ENCODE measurements at places on chromosomes 6 and 20. TPM values are rescaled to one million over a fixed set of nuclear protein-coding genes. Genes with fewer than 3 reads are reported as not detected.

DNA sequence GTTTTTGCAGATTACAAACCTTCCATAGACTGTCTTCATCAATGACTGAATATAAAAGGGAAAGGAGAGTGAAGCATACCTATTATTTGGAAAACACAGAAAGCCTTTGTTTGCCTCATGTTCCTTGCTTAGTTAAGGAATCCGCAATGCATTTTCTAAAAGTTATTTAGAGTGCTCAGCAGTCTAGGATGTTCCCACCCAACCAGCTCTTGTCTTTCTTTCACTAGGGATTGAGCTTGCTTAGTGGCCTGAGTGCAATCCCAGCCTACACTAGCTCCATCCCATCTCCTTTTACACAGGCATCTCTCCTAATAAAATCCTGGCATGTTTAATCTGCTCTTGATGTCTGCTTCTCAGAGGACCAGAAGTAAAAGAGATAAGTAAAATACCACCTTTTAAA, 850.5 kb upstream of the GJE1 start:
- no peak overlapping the region for H3K4me3 ChIP-seq
- H3K27ac ChIP-seq = no peak overlapping the region
- no peak for DNase-seq
- H3K4me1 ChIP-seq = no peaks in the 10 kb centered on the region

- no peak overlapping the region for H3K4me3 ChIP-seq
- H3K4me1 ChIP-seq = peaks cover 5% of the 10 kb centered on the region
- H3K27me3 ChIP-seq = no peaks in the 10 kb centered on the region
Measured at GRCh38 chr6:79672631-79673111, 41.5 kb downstream of the SH3BGRL2 start.

DNA sequence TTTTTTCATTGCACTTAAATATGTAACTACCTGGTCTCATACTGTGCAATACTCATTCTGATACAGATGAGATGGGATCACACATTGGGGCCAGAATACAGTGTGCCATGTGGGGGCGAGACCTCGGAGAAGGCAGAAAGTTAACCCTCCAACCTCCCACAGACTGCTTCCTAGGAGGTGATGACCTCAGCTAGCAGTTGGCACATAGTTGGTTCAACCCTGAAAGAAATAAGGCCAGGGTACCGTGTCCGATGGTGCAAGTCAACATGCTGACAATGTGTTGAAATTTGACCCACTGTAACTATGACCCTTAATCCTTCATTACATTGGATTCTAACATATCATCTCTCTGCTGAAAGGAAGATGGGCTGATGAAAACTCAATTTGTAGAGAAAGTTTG, 61.9 kb downstream of the GJA10 start:
- no peak overlapping the region for H3K27ac ChIP-seq
- no peak overlapping the region for H3K4me3 ChIP-seq
- H3K27me3 ChIP-seq = no peaks in the 10 kb centered on the region
- DNase-seq = no peak
- H3K4me1 ChIP-seq = peaks cover 5% of the 10 kb centered on the region
- no peaks in the 10 kb centered on the region for H3K36me3 ChIP-seq

CRISP3 gene
- total RNA-seq = not detected

DNA sequence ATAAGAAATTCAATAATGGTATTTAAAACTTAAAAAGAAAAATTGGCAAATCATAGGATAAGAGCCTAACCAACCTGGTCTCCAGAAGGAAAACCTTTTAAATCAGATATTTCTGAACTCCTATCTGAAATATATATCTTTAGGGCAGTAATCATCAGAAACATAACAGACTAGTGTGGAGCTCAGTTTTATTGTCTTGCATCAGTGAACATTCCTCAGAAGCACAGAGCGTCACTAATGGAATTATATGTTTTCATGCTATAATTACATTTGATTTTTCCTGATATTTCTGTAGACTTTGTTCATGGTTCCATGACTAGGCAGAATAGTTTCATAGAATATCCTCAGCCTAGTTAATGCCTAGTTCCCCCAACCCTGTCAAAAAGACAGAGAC, 262.2 kb downstream of the EYA4 start:
- no peak overlapping the region for H3K4me3 ChIP-seq
- H3K27me3 ChIP-seq = peaks cover 11% of the 10 kb centered on the region
- peak; percentile 27 for DNase-seq
- H3K27ac ChIP-seq = peak overlapping the region; percentile 92

DNA sequence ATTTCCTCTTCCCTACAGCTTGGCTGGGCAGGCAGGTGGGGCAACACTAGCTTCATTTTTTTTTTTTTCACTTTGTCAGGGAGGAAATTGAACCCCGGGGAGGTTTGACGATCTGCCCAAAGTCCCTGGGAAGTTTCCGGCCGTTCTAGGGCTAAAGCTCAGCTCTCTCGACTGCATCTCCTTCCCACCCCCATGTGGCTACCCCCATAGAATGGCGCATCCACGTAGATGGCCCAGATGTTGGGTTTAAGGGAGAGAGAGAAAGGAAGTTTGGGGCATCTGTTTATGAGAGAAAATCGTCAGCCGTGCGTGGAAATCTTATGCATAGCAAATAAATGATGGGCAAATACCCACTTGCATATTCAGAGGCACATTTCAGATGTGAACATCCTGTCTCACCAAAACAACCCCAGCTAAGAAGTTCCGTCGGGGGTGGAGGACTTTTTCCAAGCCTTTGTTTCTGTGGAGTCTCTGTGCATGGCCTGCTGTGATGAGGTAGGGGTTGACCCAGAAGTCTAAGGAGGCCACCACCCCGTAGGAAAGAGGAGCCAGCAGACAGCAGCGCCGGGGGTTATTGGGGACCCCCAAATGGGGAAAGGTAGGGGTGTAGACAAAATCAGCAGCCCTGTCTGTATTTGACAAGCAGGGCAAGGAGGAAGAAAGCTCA, 40.5 kb upstream of the ZNF831 start:
- peaks cover 7% of the 10 kb centered on the region for H3K27me3 ChIP-seq
- H3K4me3 ChIP-seq = no peak overlapping the region
- no peak overlapping the region for H3K27ac ChIP-seq
- no peak for DNase-seq

DNA sequence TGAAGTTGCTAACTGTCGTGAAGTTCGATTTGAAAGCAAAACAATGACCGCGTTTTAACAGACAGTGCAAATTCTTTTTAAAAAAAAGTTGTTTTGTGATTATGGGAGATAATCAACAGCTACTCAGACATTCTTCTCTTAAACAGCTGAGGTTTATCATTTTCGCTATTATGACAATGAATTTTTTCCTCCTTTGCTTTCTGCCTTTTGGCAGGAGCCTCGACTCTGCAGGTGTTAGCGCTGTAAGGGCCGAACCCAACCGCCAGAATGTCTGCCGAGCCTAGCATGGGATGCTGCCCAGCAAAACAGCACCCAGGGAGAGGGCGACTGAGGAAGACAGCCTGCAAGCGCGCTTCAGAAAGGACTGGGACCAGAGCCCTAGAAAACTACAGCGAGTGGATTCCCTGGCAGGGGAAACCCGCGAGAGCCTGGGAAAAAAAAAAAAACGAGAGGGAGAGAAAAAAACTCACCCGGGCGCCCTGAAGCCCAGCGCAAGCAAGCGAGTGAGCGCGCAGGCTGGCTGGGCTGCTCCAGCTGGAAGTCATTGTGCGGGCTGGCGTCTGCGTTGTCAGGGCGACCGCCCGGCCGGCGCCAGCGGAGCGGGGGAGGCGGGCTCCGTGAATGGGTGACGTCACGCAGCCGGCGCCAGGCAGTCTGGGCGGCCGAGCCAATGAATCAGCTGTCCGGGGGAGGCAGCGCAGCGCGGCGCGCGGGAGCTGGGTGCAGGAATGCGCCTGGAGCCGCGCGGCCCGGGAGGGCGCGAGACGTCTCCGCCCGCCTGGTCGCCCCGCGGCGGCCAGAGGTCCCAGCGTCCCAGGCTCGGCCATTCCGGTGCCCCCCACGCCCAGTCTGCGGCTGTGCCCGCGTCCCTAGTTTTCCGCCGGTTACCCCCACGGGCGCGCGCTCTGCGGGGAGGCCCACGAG, 32.7 kb upstream of the ID4 start:
- peak overlapping the region; percentile 99 for H3K27ac ChIP-seq
- H3K36me3 ChIP-seq = no peaks in the 10 kb centered on the region
- H3K4me1 ChIP-seq = peaks cover 20% of the 10 kb centered on the region
- H3K27me3 ChIP-seq = no peaks in the 10 kb centered on the region

GRCh38 chr6:63565058-63565726, 7.1 kb upstream of the LOC128125822 start:
- H3K4me1 ChIP-seq = peaks cover 4% of the 10 kb centered on the region
- no peaks in the 10 kb centered on the region for H3K36me3 ChIP-seq
- DNase-seq = no peak
- no peak overlapping the region for H3K27ac ChIP-seq
- no peaks in the 10 kb centered on the region for H3K27me3 ChIP-seq
- H3K4me3 ChIP-seq = no peak overlapping the region

DNA sequence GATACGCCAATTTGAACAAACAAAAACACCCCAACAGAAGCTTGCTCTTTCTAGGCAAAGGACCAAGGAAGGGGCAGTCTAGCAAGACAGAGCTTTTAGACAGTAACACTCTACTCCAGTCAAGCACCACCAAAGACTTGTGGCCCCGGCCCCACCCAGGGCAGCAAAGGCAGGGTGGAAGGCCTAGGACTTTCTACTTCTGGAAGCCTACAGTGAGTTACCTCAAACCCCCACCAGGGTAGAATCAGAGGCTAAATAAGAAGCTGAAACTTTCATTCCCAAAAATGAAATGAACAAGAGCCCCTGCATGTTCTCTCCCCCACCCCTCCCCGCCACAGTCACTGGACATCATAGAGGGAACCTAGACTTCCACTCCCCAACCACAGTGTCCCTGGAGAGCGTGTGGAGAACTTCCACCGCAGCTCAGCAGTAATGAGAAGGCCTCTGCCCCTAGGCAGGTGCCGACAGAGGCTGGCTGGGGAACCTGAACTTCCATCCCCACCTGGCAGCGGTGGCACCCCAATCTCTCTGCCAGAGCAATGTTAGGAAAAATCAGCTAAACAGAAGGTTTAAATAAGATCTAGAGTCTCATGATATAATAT, 40.0 kb downstream of the KATNA1 start:
- no peak overlapping the region for H3K27ac ChIP-seq
- no peak for DNase-seq
- no peak overlapping the region for H3K4me3 ChIP-seq
- H3K27me3 ChIP-seq = no peaks in the 10 kb centered on the region
- no peaks in the 10 kb centered on the region for H3K36me3 ChIP-seq

DNA sequence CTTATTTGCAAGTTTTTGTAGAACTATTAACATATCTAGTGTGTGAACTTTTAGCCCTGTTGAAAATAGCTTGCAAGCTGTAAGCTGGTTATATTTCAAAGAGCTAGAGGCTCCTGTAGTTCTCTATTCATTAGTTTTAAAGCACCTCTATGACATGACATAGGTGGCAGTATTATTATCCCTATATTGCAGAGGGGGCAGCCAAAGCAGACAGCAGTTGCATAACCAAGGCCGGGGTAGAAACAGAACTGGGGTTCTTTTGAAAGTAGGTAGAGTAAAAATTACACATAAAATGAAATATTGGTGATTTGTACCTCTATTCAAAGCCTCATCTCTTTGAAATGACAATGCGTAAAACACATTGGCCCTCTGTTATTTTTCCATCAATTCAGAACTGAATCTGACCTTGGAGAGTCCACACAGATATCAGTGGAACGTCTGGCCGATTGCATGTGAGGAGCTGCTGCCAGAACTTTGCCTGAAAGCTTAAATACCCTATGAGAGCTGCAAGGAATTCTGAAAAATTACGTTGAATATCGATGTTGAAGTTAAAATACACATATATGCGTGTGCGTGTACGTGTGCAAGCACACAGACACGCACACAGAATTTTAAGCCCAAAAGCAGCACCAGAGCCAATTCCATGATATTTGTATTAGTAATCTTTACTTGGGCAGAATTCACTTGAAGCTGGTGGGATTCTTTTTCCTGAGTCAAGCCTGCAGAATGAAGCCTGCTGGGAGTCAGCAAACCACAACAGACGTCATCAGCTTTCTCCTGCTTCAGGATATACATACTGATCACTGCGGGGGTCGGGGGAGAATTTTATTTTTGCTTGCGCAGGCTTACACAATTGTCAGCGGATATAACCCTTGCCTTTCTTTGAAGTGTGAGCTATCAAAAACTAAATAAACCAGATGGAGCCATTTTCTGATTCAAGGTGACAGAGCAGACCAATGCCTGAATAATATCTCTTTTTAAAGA, 163.2 kb downstream of the PDE7B start:
- H3K27ac ChIP-seq = peak overlapping the region; percentile 100
- peak; percentile 79 for DNase-seq
- no peak overlapping the region for H3K4me3 ChIP-seq
- peaks cover 61% of the 10 kb centered on the region for H3K4me1 ChIP-seq

GRCh38 chr6:116682334-116682712, 1.3 kb downstream of the KPNA5 start:
- no peak overlapping the region for H3K27ac ChIP-seq
- DNase-seq = peak; percentile 55
- no peak overlapping the region for H3K4me3 ChIP-seq
- peaks cover 5% of the 10 kb centered on the region for H3K27me3 ChIP-seq
- H3K36me3 ChIP-seq = no peaks in the 10 kb centered on the region

- no peak for DNase-seq
- no peaks in the 10 kb centered on the region for H3K27me3 ChIP-seq
- no peaks in the 10 kb centered on the region for H3K36me3 ChIP-seq
- H3K4me1 ChIP-seq = no peaks in the 10 kb centered on the region
Measured at GRCh38 chr6:129381885-129382284, 328.1 kb downstream of the ARHGAP18 start.

All from osteoblast (primary cell).